Tongue (tissue), 3 donors: ENCODE measurements at places on chromosomes 6 and 20. TPM values are rescaled to one million over a fixed set of nuclear protein-coding genes. Genes with fewer than 3 reads are reported as not detected.

SIRPA gene
- 15.7 TPM for total RNA-seq

CYP24A1 gene
- total RNA-seq = 0.41 TPM

CRISP3 gene
- 100 TPM for total RNA-seq

C20orf141 gene
- total RNA-seq = not detected

LST1 gene
- 1.5 TPM for total RNA-seq

C6orf120 gene
- total RNA-seq = 32.8 TPM

TRIM15 gene
- total RNA-seq = not detected

RBM24 gene
- 201 TPM for total RNA-seq

SLC29A1 gene
- 49.5 TPM for total RNA-seq

STMND1 gene
- total RNA-seq = not detected

DNA sequence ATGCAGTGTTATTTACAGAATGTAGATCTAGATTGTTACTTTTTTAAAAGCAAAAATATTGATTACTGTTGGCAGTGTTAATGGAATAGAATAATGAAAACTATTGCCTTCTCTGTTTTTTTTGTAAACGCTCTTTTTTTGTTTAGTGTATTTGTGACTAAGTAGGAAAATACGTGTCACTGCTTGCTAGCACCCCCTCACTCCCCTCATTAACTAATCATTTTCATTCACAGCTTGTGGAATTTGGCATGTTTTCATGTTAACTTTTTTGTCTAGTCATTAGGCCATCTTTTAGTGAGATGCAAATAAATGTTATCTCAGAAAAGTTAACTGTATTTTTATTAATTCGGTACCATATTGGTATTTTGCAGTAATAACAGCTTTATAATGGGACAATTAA, 29.8 kb downstream of the ADGRG6 start:
- DNase-seq = no peak

DNA sequence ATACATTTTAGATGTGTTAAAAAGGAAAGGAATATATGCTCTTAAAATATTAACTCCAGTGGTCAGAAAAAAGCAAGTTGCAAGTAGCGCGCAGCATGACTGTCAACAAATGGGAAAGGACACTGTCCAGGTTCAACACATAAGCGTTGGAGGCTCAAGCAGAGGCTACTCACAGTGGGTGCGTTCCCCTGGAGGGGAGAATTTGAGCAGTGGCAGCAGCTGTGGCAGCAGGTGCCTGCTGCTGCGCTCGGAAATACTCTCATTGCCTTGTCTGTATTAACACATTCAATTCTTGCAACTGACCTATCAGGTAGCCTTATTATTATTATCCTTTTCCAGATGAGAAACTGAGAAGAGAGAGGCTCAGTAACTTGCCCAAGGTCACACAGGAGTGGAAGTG, 21.9 kb upstream of the CCN6 start:
- DNase-seq = peak; percentile 51

GRCh38 chr20:34403908-34404307, 40.8 kb downstream of the ITCH start:
- no peak for DNase-seq

GRCh38 chr6:37056439-37057127, 51.1 kb downstream of the FGD2 start:
- DNase-seq = no peak

DNA sequence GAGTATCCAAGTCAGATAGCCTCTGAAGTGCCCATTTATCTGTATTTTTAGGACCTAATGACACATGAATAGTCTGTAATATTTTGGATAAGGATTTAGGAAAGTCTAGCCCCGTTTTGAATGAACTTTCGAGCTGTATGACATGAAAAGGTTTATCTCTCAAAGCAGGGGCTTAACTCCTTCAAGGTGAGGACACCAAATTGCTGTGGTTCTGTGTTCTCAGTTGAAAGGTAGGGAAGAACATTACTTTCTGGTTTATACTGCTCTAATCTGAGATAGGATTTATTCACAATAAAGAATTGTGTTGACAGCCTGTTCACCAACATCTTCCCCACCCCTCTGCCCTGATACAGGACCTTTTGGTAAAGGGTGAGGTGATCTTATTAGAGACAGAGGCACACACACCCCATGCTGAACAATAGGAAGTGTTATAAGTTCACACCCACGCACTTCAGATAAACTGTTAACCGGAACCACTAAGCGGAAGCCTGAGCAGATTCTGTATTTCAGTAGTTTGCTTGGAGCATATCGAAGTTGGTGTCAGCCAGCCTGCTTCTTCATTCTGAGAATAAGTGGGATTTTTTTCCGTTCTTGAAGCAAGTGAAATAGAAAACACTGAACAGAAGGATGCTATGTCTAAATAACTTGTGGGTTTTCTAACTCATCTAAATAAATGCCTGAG, 223.3 kb downstream of the TMEM242 start:
- no peak for DNase-seq

DNA sequence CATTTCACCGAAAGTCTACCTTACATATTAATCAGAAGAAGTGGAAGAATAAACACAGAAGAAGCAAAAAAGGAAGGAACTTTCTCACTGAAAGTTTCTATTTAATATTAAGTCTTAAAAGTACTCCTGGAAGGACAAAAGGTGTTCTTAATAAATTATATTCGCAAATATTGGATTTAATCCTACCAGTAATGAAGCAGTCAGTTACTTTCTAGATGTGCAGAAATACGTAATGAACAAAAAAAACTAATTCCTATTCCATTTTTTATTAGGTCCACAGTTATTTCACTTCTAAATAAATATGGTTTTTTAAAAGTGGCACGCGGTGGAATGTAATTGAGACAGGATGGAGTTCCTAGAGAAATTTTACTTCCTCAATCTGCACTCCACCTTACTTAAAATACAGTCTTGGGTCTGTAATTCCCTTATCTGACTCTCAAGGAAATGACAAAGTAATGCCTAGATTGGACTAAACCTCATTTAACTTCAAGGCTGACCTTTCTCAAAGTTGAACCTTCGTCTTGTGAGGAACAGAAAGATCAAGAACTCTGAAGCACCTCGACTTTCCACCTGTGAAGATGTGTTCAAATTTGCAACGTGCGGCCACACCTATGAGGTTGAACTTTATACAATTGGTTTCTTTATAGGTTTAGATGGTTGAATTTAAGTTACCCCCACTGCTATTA, 1.1 kb upstream of the TRAM2 start:
- DNase-seq = no peak

GRCh38 chr20:8808202-8808535, 260.7 kb upstream of the PLCB4 start:
- DNase-seq = no peak

DNA sequence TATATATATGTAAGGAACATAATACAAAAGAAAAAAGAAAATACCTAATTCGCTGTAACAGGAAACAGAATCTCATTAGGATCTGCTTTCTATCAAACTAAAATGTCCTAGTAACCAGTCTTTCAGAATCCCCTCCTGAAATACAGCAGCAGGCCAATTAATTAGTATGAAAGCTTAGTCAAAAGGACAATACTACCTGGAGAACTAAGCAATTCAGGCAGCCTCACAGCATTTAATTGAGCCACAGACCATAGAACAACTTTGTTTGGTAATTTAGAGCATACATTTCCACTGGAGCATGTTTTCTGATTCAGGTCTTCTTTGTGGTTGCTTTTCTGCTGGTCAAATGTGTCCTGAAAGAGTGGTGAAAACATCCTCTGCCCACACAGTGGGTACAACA, 516.0 kb downstream of the LMBRD1 start:
- DNase-seq = no peak

- no peak for DNase-seq
Measured at GRCh38 chr20:35757098-35757705, 14.6 kb upstream of the PHF20 start.

GRCh38 chr6:78523622-78524021, 343.7 kb upstream of the IRAK1BP1 start:
- no peak for DNase-seq

GRCh38 chr20:37095599-37096414, at the start of gene RBL1:
RBL1 (minus strand) TSS chr20:37095997; CDS start chr20:37095928, 69 bp downstream.
- peak; percentile 95 for DNase-seq

DNA sequence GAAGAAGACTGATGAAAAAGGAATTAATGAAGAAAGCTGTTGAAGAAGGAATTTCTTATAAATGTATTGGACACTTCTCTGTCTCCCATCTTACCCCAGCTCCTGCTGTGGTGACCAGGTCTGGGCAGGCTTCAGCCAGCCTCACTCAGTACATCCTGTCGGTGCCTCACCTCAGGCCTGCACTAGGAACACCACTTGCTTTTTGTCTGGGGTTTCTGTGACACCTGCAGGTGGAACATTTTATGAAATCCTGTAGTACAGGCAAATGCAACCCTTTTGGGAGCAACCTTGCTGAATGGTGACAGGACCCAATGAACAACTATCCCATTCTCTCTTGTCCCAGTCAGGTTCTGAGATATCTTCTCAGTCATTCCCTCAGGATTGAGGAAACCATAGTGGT, 129.7 kb downstream of the PRDM13 start:
- DNase-seq = no peak

DNA sequence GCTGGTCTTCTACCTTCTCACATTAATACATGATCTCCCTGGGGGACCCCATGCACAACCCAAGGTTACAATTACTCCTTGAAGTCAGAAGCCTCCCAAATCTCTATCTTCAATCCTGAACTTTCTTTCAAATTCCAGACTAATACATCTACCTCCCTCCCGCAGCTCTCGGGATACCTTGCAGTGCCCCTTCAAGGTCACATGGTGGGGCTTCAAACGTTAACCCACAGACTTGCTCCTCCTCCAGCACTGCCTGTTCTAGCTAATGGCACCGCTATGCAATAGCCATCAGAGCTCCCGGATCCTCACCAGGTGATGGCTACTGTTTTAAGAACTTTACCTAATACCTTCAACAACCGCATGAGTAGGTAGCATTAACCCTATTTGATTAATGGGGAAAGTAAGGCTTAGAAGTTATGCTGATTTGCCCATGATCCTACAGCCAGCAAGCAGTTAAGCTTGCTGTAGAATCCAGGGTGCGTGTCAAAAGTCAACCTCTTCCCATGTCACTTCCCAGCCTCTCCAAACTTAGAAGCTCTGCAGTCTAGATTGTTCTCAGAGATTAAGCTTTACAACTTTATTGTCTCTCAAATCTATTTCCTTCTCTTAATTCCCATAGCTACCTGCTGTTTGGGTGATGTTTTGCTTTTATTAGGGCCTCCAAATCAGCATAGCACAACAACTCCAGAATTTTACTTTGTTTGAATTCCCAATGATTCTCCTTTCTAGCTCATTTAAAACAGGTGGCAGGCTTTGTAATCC, 44.7 kb downstream of the PLAGL1 start:
- no peak for DNase-seq

DNA sequence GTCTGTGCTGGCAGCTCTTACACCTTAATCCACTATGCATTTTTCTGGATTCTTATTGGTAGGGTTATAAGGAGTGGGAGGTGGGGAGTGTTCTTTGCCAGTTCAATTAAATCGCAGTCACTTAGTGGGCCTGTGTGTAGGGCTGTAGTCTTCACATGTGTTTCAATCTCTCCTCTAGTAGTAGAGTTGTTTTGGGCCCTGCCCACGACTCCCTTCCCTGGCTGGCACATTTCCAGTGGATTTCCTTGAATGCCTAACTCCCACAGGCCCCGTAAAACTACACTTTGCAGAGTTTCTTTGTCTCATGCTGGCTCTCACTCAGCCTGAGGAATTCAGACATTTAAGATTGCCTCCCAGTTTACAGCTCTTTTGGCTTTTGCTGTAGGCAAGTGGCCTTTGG, 414.0 kb upstream of the OPRM1 start:
- peak; percentile 67 for DNase-seq

DNA sequence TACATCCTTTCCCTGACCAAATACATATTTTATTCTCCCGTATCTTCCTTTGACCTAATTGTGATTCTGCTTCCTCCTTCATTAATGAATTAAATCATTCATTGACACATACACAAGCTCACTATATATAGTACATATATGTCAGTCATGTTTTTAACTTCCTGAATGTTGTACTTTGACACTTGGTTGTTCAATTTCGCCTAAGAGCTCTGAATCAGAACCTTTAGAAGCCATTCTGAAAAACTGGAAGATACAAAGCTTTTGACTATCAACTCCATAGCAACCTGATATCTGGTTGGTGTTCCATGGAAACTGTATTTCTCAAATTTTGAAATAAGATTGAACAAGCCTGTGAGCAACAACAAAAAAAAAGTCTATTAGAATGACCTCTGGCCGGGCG, 27.3 kb upstream of the HFE start:
- no peak for DNase-seq

DNA sequence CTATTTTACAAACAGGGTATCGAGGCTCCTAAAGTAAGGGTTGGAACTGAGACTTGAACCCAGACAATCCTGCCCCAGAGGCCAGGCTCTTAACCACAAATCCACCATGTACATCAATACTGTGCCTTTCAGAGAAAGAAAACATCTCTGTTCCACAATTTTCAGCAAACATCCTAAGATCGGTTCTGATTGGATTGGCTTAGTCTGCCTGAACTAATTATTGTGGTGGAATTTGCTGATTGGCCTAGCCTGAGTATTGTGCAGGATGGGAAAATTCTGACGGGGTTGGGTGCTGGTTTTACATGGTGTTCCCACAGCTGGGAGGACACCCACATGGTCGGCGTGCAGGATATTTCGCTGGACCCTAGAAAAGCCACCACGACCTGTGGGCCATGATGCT, at the start of gene CLPSL1:
CLPSL1 (plus strand) TSS at position 301 of the 400 bp plus-strand sequence; CDS start at position 393, 92 bp downstream.
- no peak for DNase-seq

- DNase-seq = no peak
Measured at GRCh38 chr6:3926150-3926482, 76.9 kb downstream of the FAM50B start.

DNA sequence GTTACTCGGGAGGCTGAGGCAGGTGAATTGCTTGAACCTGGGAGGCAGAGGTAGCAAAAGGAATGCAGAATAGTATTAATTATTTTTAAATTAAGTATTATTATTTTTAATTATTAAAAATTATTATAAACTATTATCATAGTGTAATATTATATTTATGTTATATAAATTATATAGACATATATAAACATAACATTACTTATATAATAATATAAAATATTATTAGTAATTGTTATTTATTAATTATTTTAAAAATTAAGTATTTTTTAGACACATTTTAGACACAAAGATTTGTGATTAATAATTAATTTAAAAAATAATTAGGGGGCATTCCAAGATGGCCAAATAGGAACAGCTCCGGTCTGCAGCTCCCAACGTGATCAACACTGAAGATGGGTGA, 31.7 kb upstream of the TGM3 start:
- DNase-seq = no peak

DNA sequence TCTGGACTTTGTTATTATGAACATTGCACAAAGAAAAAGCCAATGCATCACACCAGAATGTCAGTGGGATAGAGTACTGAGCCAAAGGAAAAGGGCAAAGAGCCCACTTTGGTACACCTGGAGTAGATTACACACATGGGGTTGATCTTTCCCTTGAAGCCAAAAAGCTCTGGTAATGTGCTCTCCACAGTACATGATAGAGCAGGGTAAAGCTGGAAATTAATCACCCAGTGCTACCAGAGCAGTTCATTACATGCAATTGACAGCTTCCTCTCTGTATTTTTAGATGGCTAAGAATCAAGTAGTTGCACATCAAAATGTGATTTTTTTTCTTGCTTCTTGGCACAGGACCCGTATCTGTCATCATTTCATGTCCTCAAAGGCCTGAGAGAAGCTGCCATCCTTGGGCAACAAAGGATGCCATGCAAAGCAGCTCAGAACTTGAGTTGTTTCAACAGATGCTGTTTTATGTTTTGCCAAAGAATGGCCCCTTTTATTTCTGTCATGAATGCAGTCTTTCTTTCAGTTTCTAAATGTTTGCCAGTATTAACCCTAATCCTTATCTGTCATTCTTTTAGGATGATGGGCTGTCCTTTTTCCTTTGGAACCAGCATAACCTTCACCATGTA, 88.1 kb downstream of the HDGFL1 start:
- DNase-seq = peak; percentile 90

GRCh38 chr6:82237013-82237412, 10.5 kb downstream of the IBTK start:
- DNase-seq = peak; percentile 20
